NCI-H345 (cell line): ENCODE measurements at places on chromosomes 2 and 18.

DNA sequence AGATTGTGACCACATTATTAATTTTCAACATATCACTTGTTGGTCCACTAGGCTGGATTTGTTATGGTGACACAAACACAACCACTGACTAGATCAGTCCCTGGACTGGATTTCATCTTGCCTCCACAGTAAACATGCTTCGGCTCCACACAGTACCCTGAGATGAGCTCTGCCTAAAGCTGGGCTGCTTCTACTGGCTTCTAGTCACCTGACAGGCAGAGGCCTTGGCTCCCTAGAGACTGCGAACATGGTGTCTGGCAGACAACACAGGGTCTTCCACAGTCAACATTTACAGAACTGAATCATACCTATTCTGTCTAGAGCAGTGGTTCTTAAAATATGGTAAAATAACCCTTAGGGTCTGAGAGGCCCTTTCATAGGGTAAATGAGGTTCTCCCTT is 69.2 kb downstream of the RIT2 start:
- no peak for DNase-seq

DNA sequence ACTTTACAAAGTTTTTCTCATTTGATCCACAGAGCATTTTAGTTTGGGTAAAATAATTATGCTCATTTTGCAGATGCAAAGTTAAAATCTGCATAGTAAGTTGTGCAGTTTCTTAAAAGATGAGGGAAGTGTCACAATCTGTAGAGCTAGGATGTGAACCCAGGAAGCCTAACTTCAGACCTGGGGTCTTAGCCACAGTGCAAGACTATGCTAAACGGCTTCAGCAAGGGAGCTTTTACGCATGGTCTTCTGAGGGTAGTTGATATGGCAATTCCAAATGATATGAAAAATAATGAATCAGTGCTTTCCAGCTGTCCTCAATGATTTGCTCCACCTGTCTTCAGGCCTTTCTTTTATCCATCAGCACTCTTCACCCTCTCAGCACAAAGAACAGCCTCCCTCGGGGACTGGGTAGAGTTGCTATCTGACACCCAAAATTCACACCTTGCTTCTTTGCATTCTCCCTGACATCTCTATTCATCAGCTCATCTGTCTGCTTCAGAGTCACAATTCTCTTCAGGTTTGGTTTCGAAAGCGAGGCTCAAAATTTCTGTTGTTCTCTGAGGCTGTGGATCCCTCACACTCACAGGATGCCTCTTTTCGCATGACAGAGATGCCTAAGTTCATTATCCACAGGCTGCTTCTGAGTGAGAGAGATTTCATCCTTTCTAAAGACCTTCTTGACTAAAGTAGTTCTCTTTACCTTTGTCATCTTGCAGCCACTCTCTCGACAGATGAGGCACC is 302.5 kb downstream of the NRXN1 start:
- peak; percentile 63 for DNase-seq

DNA sequence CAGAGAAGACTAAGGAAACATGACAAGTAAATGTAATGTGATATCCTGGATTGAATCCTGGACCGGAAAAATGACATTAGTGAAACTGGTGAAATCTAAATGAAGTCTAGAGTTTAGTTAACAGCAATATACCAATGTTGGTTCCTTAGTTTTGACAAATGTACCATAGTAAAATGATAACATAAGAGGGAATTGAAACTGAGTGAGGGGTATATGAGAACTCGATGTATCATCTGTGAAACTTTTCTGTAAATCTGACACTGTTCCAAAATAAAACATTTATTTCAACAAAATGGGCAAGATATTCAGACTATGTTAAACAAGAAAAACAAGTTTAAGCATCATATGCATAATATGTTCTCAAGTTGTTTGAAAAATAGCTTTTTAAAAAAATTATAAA is 63.8 kb downstream of the OLA1 start:
- no peak for DNase-seq

GRCh38 chr2:101524806-101525430 is 50.0 kb upstream of the RFX8 start:
- no peak for DNase-seq

DNA sequence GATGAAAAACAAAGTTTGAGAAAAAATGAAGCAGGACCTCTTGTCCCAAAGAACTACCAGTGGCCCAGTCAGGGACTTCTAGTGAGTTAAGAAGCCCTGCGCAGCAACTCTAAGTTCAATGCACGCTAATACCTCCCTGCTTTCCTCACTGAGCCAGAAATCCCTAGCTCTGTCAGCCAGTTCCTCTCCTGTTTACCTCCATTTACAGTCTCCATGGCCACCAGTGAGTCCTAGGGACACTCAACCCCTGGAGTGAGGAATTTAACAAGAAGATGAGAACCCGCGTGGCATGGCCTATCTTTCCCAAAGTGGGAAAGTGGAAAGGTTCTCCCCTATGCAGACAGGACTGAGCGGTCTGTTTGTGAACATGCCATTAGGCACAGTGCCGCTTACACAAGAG is 31.0 kb downstream of the MRPL33 start:
- no peak for DNase-seq

GRCh38 chr2:118803012-118803411 is 44.4 kb downstream of the EN1 start:
- DNase-seq = no peak

DNA sequence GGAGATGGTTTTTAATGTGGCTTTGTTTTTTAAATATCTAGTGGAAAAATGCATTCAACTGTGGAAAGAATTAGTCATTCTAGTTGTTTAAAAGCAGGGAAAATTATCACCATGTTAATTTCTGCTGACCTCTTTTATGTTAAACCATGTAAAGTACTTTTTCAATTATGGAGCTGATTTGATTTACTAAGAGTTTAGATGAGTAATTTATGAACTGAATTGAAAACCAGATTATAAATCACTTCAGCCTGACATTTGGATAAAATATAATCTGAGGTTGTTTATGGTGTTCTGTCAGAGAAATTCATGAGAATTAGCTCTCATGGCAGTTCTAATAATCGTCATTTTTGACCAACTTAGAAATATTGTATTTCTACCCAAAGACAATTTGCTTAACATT is 11.6 kb downstream of the ITGA4 start:
- DNase-seq = no peak

GRCh38 chr2:47218899-47219525 is 63.9 kb upstream of the STPG4 start:
- DNase-seq = no peak

DNA sequence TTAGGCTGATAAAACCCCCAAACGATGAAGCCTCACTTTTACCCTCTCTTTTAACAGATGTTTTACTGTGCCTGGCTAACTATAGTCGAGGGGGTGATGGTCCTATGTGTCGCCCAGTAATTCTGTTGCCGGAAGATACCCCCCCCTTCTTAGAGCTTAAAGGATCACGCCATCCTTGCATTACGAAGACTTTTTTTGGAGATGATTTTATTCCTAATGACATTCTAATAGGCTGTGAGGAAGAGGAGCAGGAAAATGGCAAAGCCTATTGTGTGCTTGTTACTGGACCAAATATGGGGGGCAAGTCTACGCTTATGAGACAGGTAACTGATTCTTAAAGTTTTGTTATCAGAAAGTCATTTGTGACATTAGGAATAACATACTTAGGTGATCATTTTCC is 20.4 kb downstream of the MSH6 start:
- no peak for DNase-seq

GRCh38 chr2:69020496-69021426 is 7.8 kb downstream of the ANTXR1 start:
- DNase-seq = no peak

DNA sequence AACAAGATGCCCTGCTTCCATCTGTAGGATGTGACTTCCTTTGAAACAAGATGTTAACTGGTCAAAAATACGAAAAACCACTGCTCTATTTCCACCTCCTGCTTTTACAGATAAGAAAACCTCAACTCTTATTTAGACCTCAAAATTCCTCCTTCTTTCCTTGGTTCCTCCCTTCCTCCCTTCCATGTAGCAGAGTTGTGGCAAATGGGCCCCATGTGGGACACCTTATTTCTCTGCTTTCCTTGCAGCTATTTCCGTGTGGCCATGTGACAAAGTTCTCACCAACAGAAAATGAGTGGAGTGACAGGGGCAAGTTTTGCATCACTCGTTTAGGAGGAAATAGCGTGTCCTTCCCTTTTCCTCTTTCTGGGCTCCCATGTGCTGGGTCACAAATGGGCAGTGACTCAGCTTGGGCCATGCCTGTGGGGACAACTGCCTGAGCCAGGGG is 69.4 kb upstream of the SMAD2 start:
- no peak for DNase-seq

- DNase-seq = no peak
Measured at GRCh38 chr2:60885683-60886082, 4.3 kb downstream of the REL start.

DNA sequence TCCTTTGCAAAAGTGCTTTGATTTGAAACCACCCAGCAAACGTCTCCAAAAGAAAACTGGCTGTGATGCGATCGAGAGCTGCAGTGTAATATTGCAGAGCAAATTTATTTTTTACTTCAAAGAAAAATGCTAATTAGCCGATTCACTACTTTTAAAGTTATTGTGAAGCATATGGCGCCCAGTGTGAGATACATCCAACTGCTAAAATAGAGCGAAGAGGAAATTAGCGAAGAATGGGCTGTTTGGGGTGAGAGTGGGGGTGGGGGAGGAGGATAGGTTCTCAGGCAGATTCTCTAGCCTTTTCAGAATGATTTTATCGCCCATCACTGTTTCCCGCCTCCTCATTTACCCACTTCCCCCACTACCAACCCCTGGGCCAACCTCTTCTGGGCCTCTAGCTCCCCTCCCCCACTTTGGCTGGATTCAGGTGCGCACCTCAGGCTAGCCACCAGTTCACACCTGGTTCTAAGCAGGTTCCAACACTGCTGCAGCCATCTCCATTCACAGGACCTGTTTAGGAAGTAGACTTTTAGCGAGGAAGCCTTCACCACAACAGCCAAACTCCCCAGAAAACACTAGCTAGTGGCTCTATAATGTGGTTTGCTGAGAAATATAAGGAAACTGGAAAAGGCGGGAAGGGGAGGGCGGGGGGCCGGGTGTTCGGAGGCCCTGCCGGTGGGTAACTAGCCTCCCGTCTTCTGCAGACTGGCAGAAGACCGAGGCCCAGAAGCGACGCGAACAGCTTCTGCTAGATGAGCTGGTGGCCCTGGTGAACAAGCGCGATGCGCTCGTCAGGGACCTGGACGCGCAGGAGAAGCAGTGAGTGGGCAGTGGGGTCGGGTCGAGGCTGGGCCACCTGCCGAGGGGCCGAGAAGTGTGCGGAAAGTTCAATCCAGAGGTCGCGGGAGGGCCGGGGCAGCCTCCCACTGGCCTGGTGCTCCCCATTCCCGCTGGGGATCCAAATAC is 6.0 kb upstream of the OTX1 start:
- DNase-seq = no peak

DNA sequence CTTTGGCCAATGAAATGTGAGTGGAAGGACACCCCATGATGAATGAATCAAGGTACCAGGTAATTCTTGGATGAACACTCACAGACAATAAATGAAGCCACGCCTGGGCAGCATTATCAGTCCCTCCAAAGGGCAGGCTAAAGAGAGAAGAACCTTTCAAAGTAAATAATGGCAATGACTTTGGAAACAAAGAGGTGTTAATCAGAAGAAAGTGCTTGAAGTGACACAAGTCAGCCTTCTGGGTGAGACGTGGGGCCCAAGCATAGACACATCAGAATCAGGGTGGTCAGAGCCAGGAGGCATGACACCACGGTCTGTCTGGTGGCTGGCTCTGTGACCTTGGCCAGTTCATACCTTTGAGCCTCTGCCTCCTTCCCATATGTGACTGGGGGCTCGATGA is 103.3 kb downstream of the POLR1A start:
- no peak for DNase-seq

GRCh38 chr2:191184457-191184856 is 33.7 kb upstream of the STAT4 start:
- DNase-seq = no peak

DNA sequence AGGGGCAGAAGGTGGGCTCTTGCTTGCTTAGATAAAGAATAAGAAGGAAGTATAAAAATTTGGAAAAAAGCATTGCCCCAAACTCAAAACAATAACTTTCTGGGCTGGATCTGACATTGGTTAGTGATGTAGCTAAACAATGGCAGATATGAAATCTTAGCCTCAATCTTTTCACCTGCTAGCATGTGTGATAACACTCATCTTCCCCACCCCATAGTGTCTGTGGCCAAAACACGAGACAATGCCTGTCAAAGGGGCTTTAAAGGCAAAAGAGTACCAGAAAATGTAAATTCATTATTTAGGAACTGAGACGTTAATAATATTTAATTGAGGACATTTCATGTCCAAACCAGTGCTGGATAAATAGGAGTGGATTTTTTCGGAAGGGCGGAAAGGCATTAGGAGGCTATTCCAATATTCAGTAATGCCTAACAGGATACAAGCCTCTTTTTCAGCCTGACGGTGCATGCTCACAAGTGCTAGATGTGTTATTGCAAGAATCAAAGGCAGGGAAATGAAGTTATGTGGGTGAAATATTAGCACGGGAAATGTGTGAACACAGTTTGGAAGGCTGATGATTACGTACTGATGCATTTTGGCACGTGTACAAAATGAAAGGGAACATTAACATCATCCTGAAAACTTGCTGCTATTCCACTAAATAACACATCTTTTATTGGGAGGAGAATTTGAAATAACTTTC is 395.7 kb downstream of the GALR1 start:
- no peak for DNase-seq

- DNase-seq = no peak
Measured at GRCh38 chr2:237734905-237735623, 63.5 kb upstream of the RBM44 start.

DNA sequence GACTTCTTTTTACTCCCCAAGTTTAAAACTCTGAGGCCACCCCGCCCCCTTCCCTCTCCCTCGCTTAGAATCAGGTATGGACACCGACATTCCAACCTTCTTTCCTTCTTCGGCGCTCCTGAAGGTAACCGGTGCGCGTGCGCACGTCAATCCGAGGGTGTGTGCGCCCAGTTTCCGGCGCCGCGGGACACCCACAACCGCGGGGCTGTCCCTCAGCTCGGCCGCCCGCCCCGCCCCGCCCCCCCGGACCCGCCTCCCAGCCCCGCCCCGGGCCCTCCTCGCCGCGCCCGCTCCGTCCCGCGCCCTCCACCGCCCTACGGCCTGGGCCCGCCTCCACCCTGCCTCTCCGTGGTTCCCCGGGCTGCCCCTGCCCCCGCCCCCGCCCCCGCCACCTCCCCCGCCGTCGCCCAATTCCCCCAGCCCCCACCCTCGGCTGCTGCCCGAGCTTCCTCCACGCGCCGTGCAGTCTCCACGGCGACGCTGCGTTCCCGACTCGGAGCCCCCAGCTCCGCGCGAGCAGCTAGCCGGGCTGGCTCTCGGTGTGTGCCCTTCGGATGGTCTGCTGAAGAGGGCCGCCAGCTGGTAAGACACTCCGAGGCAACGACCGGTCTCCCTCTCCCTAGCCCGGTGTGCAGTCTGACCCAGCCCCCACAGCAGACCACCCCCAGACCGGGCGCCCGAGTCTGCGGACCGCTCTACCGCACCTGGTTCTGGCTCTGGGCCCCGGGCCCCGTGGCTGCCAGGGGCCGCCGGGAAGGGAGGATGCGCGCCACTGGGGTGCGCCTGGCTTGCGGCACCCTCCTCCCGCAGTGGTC is 635 bp downstream of the ERICH2 start:
- peak; percentile 90 for DNase-seq
